ENCODE measurements at places on chromosomes 5 and 9.
A peak's percentile ranks its signal among the peaks of the same experiment; 100 is the strongest.

DNA sequence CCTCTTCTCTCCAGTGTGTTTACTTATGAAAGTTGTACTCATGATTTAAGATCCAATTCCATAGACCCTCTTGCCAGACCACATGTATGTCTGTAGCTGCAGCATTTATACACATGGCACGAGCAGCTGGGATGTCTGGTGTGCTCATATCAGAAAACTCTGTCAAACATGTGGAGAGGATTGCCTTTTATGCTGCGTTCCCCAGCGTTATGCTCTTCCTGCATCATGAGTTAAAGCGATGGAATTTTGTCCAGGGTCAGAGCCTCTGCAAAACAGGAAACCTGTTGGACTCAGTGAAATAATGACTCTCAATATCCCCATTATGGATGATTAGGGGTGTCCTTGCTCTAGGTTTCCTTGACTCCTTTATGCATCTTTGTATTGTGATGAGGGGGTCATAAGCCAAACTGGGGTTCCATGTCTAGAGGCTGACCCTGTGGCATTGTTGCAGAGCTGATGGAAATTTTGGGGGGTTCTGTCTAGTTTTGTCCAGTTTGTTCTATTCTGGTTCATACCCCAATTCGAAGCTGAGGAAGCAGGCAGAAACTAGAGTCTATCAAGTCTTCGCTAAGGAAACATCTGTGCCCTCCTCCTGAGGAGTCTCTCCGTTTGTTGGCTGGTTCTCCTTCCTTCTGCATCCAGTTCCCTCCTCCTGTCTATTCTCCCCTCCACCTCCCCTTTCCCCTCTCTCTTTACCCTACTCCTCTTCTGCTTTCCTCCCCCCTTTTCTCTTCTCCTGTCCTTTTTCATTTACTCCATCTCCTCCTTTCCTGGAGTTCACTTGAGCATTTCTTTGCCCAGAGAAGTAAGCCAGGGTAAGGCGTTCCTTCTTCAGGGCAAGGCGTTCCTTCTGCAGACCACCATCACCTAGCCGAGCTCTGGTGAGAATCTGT, 252.8 kb downstream of the MAST4 start:
- DNase-seq: no peak

GRCh38 chr5:126277762-126278161, 145.4 kb upstream of the GRAMD2B start:
- DNase-seq: no peak

DNA sequence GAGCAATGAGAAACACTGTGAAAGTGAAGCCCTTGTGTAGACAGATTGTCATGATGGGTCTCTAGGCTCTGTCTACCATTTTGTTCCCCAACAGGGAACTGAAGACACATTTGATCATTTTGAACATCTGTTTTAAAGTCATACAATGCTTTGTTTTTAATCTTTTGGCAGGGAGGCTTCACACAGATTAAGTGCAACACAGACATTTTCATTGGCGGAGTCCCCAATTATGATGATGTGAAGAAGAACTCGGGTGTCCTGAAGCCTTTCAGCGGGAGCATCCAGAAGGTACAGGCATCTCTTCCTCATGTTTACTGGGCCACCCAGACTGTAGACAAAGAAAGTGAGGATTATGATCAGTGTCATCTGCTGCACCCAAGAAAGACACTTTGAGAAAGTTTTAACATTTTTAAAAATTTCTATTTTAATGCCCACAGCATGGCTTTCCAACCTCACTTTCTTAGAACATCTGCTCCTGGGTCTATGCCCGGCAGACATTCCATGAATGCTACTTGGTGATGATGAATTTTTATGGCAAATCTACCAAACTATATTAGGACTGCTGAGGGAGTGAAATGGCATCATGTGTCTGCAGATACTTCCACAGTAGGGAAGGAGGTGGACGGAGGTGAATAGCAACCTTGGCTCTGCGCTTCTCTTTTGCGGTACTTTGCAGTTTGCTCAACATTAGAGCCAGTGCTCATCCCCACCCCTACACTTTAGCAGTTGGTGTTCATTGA, 121.3 kb downstream of the LIFR start:
- no peak for DNase-seq

DNA sequence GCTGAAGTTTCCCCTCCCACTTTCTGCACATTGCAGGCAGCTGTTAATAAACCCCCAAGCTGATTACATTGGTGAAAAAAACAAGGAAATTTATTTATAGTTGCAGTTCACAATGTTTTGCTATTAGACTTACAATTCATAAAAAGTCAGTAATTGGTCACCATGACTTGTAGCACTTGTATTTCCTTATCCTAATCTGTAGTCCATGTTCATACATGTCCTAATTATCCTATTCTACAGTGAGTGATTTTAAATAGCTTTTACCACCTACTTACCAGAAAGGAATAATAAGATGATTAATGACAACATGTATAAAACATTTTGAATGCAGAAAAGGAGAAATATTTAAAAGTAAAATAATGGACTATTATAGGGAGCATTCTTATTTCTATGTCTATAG, 760.0 kb upstream of the RIOK2 start:
- DNase-seq: no peak

DNA sequence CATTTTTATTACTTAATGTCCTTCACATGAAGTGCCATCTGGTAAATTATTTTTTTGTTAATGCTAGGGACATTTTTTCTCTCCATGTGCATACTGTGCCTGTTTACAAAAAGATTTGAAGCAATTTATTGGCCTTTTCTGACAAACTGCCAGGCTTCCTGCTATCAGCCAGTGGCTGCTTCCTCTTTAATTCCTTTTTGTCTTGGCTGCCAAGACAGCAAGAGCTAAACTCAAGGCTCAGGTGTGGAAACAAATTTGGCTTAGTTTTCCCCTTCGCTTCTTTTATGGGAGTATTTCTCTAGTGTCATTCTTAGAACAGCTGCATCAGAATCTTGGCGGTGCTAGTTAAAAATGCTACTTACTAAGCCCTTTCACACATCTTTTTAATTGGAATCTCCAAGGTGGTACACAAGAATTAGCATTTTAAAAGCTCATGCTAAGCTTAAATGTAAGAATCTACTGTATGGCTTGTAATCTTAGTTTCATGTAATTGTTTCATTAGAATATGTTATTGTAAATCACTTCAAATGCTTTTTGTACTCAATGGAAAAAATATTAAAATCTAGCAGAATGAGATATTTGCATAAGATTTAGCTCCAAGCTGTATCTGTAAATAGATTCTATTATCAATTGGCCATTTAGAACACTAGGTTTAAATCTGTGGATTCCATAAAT, 134.2 kb upstream of the RASGRF2 start:
- no peak for DNase-seq

DNA sequence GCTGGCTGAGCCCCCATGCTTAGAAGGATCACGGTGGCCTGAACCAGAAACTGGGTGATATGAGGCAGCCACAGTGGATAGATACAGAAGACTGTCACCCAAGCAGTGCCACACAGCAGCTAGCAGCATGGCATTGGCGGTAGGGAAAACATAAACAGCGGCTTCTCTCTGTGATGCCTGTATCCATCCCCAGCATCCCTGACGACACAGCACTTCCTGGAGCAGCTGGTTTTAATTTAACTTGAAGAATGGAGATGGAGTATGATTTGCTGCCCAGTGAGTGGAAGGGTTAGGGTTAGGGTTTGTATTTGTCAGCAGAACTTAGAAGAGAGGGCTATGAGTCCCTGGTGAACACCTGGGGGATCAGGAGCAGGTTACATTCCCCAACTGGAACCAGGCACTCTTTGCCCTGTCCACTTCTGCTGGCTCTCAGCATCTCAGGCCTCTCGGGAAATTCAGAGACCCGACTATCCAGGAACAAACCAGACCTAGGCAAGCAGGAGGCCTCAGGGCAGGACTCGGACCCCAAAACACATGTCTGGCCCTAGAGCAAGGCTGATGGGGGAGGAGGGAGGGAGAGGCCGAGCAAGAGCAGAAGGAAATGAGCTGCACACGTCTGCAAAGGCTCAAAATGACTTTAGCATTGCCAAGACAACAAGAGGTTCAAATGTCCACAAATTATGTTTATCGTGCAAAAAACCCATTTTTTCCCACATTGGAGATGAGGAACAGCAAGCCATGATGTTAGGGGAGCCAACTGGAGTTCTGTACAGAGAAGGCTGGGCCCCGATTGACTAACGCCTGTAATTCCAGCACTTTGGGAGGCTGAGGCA, 6.5 kb upstream of the GGTA1 start:
- DNase-seq: no peak

DNA sequence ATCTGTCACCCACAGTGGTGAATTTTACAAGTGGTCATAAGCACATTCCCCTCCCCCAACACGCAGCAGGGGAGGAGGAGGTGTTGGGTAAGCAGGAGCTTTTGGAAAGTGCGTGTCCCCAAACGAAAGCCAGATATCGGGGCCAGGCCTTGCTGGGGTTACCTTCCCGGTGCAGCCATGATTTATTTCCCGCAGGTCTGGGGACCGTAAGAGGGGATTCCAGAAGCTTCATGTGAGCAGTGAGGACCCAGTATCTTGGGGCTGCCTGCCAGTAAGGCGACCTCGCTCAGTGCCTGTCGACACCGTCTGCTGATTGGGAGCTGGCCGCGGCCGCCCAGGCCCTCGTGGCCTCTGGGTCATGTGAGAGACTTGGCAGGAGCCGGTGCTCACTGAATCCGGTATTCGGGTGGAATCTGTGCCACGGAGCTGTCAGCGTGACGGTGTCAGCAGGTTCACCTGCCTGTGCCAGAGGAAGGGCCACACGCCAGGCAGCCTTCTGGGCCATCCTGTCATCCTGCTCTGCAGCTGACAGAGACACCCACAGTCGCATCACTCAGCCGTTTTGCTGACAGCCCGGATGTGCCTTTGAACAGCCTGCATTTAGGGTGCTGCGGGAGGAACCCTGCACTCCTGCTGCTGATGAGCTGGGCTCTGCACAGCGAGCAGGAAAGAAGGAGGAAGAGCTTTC, 37.3 kb downstream of the SEC61B start:
- peak; percentile 26 for DNase-seq

GRCh38 chr9:91562416-91562815, 138.8 kb upstream of the NFIL3 start:
- DNase-seq: no peak

DNA sequence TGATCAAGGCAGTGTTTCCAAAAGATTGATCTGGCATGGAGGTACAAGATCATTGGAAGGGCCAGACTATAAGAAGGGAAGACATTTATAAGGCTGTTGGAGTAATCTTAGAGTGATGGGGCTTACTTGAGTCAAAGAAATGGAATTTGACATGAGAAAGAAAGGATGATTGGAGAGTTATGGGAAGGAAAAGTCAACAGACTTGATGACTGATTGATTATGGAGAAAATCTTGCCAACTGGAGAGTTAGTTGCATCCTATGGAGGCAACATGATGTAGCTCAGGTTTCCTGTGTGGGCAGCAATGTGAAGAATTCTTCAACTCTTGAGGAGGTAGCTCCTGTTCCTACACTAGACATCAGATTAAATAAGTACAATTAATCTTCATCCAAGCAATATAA, 10.9 kb upstream of the MAST4 start:
- DNase-seq: no peak

DNA sequence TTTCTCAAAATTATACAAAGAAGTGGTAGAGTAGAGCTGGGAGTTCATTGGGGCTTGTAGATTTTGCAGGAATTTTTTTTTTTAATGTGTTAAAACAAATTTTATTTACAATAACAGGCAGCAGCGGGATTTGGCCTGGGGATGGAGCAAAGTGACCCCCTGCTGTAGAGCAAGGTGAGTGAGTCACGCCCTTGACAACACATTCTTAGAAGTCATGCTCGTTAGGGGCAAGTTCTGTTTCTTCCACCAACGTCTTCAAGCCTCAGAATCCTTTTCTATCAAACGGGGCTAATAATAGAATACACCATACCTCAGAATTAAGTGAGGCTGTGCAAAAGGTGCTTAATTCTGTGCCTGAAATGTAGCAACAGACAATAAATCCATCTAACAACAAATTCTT, 1.1 kb upstream of the ANKDD1B start:
- no peak for DNase-seq

GRCh38 chr5:131607903-131608540, 27.0 kb downstream of the RAPGEF6 start:
- DNase-seq: no peak

- DNase-seq: no peak
Observed at GRCh38 chr9:91784673-91785446, 165.2 kb downstream of the ROR2 start.

DNA sequence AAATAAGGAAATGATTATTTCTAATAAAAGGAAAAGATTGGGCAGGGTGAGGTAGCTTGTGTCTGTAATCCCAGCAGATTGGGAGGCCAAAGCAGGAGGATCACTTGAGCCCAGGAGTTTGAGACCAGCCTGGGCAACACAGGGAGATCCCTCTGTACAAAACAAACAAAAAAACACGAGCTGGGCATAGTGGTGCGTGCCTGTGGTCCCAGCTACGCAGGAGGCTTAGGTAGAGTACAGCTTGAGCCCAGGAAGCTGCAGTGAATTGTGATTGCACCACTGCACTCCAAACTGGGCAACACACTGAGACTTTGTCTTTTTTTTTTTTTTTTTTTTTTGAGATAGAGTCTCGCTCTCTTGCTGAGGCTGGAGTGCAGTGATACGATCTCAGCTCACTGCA, 18.8 kb downstream of the GDA start:
- DNase-seq: no peak

DNA sequence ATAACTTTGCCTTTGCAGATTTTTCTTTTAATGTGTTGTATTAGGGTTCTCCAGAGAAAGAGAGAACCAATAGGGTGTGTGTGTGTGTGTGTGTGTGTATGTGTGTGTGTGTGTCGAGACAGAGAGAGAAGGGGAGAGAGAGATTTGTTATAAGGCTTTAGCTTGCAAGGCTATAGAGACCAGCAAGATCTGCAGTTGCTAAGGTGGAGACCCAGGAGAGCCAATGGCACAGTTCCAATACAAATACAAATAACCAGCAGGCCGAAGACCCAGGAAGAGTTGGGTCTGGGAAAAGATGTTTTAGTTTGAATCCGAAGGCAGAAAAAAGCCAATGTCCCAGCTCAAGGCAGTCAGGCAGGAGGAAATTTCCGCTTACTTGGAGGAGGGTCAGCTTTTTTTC, 23.0 kb downstream of the TMOD1 start:
- DNase-seq: no peak

DNA sequence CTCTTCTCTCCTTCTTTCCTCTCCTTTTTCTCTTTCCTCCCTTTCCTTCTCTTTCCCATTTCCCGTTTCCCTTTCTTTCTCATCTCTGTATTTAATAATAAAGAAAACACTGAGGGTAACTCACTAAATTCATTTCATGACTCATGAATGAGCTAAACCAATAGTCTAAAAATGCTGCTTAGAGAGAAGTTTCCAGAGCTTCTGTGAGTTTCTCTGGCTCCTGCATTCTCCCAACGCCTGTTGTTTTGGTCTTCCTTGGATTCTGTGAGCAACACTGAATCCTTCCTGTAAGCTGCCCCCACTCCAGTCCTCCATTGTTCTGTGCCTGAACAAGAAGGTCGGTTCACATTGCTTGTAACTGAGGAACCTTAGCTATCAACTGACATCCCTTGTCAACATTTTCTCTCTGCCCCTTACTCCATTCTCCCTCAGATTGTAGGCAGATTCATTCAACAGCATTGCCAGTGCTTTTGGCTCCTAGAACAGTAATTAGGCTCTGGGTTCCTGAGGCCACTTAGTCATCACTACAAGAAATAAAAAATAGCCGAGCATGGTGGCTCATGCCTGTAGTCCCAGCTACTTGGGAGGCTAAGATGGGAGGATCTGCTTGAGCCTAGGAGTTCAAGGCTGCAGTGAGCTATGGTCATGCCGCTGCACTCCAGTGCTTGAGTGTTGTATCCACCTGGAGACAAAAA, 237.7 kb upstream of the KLF4 start:
- DNase-seq: no peak

GRCh38 chr5:157870837-157871834, 12.2 kb upstream of the CLINT1 start:
- DNase-seq: no peak

Measured in activated naive CD4-positive, alpha-beta T cell (primary cell).